Erythroblast (primary cell): ENCODE measurements at places on chromosomes 2 and 18.

DNA sequence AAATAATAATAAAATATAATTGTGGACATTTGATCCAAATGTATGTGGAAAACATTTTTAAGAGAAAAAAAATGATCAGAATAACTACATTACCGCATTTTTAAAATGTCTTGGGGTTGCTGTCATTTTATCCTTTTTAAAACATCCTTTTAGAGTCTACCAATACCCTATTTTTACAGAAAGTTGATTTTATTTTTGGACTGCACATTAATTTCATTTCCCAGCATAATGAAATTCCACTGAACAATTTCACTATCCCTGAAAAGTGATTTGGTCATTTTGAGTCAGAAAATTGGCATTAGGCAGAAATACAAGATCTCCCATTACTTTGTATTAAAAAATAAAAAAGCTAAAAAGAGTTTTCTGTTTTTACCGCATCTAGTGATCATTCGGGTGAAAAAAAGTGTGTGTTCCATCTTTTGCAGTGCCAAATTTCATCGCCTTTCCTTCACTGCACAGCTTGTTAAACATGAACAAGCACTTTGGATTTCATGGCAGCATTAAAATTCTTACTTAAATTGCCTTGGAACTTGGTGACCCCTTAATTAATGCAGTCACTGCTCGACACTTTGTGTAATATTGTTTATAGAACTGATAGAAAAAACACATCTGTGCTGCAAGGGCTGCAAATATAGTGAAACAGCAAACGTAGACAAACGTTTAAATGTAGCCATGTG lies 611.7 kb downstream of the TSN start:
- no peak for DNase-seq

GRCh38 chr2:227862741-227863588 lies 8.5 kb upstream of the DAW1 start:
- no peak for DNase-seq

DNA sequence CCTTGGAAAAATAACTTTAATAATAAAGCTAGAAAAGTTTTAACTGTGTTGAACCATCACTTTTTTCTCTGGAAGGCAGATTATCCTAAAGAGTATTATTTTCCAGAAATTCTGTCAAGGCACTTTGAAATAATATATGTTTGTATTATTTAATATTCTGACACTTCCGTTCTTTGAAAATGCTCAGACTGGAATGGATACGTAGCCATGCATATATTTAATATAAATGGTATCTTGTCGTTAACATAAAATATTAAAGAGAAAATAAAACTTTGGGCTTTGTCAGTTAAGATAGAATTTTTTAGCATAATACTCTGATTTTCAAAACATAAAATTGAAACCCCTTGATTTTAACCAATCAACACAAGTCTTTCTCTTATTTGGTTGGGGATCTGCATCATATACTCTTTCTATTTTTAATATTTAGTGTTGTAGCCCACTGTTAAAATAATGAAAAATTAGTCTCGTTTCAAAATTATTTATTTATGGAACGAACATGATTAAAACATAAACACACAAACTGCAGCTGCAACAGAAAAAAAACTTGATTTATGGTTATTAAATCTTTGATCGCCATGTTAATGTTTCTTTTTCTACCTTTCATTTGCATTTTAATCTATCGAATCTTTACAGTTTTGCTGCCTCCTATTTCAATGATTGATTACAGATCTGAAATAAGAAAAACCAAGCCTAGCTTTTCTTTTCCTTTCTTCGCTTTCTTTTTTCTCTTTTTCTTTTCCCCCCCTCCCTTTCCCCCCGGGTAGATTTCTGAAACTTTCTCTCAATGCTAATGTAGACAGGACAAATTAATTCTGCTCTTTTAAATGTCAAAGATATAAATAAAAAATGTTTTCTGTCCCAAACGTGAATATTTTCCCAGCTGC lies 145.5 kb downstream of the MEIS1 start:
- DNase-seq = no peak

DNA sequence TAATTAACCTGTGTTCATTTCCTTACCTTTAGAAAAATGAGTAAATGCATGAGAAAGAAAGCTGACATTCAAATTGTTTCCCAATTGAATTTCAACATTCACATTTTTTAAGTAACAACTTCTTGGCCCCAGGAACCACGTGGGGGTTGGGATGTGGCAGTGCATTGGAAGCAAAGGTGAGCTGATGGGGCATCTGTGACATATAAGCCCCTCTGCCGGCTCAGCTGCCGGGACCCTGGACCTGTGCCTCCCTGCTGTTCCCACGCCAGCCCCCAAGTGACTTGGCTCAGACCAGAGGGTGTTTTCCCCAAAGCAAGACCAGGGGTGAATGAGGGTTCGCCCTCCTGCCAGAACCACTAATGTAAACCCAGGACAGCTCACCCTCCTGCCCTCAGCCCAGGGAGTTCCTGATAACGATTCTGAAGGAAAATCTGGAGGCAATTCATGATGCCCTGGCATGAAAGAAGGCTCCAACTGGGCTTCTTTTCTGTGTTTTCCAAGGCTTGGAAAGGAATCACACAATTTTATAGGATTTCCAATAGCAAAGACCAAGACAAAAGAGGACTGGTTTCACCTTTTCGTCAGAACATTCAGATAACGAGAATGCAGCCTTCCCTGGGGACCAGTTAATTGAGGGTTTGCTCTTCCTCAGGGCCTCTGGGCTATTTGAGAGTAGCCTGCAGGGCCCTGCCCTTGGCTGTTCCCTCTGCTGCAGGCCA lies 193.2 kb upstream of the TWIST2 start:
- no peak for DNase-seq

GRCh38 chr2:189013671-189014448 lies 39.7 kb downstream of the COL3A1 start:
- no peak for DNase-seq

DNA sequence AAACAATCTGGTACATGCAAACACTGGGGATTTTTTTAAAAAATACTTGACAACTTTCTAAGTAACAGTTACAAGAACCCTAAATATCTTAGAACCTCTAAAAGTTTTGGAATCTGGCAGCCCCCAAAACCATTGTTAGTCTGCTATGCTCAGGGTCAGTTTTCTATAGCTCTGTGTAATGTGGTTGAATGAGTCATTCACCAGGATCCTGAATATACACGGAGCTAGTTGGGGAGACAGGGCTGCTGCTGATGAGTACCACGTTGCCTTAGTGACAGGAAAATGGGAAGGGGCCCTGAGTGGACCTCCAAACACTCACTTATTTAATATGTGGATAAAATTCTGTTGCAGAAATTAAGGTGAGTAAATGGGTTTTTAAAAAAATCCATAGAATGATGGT lies 36.9 kb upstream of the TANC1 start:
- DNase-seq = no peak

GRCh38 chr2:169761970-169762292 lies 28.3 kb downstream of the KLHL23 start:
- no peak for DNase-seq
